ENCODE measurements at places on chromosomes 7 and 10.
A peak's percentile ranks its signal among the peaks of the same experiment; 100 is the strongest.

- DNase-seq, result no peak
Observed at GRCh38 chr7:107014387-107015023, 30.0 kb upstream of the PRKAR2B start.

DNA sequence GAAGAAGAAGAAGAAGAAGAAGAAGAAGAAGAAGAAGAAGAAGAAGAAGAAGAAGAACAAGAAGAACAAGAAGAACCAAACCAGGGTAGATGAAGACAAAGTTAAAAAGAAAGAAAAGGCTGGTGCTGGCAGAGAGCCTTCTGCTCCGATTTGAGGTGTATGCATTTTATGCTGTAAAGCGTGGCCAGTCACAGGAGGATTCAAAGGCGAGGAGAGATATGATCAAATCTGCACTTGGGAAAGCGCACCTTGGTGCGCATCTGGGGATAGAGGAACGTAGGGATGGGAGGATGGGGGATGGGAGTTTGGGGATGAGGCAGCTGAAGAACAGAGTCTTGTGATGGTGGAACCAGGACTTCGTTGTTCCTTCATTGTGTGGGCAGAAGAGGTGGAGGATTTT, at the start of gene NME8:
TSS of gene NME8 (plus strand) at position 301 of the 400 bp plus-strand sequence. CDS start 1,670 bp downstream, outside the sequence.
- DNase-seq, result no peak

- peak; percentile 8 for DNase-seq
Observed at GRCh38 chr10:58513188-58514110, 777 bp downstream of the BICC1 start.

- DNase-seq, result no peak
Observed at GRCh38 chr7:131188367-131189339, 139.0 kb upstream of the MKLN1 start.

DNA sequence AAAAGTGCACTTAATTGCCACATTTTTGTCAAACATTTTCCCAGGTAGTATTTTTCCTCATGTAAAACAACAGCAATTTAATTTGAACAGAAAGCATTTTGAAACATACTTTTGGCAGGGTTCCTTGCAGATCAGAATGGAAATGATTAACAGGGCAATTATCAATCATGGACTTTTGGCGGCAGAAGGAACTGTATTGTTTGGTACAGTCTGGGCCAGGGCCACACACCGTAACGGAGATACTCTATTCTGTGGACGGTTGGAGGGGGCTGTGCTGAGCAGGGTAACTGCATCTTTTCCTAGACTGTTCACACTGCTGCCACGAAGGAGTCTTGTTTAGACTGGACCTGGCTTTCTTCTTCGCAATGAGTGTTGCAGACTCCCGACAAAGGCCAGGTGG, 62.3 kb downstream of the EGFR start:
- no peak for DNase-seq

- no peak for DNase-seq
Observed at GRCh38 chr10:89078724-89079672, 88.4 kb downstream of the FAS start.

GRCh38 chr7:106518239-106518638, 142.7 kb downstream of the CCDC71L start:
- DNase-seq, result no peak

GRCh38 chr7:132317701-132318351, 258.4 kb downstream of the PLXNA4 start:
- DNase-seq, result no peak

- peak; percentile 68 for DNase-seq
Observed at GRCh38 chr7:94395141-94396036, 694 bp downstream of the COL1A2 start.

DNA sequence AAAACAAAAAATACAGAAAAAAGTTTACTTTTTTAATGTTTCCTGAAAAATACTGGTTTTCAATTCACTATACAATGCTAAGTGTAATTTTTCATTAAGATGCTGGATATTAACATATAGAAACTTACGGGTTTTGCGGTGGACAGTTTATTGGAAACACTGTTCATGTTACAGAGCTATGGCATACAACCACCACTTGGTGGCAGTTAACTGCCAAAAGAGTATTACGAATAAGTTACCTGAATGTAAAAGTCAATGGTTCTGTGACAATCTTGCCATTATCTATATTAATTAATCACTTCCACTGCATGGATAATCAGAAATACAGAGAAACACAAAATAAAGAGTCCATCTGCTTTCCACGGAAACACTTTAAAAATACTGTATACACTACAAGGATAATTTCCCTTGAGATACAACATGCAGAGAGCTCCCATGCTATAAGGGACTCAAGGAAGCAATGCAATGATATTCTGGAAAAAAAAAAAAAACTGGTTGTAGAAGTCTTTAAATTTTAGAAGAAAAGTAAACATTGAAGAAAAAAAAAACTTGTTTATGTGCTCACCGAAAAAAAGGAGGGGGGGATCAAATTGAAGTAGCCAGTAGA, 97.0 kb downstream of the TPK1 start:
- peak; percentile 6 for DNase-seq

GRCh38 chr10:17181110-17181509, 20.4 kb downstream of the TRDMT1 start:
- no peak for DNase-seq

DNA sequence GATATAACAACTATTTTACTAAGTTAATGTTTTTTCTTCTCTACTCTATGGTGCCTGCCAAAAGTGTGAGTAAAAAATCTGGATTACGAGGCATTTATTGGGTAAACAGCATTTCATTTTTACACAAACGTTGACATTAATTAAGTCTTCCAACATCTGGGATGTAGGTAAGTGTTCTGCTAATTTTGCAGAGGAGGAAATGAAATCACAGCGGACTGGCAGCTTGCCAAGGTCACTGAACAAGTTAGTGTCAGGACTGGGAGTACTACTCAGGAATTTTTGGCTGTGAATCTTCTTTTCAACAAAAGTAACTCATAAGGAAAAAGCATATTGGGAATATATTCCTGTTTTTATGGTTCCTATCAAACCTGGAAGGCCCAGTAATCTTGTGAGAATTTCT, 612.1 kb upstream of the FZD8 start:
- DNase-seq, result no peak

- DNase-seq, result no peak
Observed at GRCh38 chr10:91552274-91553095, 80.4 kb downstream of the PPP1R3C start.

DNA sequence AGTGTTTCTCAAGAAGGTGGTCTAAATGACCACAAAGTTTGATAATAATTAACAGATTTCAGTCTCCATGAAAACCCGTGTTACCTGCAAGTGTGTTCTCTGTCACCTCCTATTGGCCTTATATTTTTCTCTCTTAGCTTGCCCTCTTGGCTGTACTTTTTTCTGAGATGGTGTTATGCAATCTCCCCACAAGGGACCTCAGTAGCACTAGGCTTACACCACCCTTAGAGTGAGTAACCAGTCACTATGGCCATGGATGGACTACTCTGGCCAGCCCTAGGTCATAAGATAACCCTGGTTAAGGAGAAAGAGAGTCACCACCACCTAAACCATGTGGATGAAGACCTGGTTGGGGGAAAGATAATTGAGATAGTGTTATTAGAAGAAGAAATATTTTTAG, 76.8 kb downstream of the NPSR1 start:
- DNase-seq, result no peak
